Activated naive CD4-positive, alpha-beta T cell treated with anti-CD3 and anti-CD28 coated beads, Interleukin-2, amount 50 U/mL, for 16 hours (primary cell): ENCODE measurements at places on chromosomes 5 and 9.

GRCh38 chr9:136720898-136721338 lies 8.5 kb downstream of the DIPK1B start:
- no peak for DNase-seq

GRCh38 chr5:32814620-32815019 lies 103.5 kb downstream of the NPR3 start:
- DNase-seq = no peak

DNA sequence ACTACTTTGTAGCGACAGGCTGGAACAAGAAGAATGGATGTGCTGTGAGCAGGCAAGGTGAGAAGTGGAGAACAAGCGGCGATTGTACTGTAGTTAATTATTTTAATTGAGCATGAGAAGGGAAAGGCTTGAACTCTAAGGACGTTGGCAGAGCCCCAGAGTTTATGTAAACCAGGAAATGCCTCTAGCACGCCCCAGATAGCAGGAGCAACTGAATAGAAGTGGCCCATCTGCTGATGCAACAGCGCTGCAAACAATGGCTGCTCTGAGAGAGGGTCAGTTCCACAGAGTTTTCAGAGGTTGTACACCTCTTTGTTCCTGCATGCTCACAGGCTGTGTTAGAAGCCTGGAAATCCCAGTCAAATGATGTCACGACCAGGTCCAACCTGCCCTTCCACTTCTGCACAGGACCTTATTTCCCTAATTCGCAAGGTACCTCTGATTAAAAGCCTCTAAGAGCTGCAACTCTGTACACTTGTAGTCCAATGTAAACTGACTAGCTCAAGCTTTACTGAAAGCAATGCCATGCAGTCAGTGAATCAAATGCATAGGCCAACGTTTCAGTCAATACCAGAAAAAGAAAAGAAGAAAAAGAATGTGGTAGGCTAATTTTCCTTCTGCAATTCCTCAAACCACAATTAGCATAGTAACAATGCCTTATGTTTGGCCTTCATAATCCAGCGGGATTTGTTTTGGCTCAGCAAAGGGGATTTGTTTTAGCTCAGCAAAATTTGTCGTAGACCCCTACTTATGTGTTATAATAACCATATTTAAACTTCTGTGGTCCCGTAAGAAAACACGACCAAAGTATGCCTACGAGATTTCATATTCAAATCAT lies 119.6 kb upstream of the RETREG1 start:
- no peak for DNase-seq

DNA sequence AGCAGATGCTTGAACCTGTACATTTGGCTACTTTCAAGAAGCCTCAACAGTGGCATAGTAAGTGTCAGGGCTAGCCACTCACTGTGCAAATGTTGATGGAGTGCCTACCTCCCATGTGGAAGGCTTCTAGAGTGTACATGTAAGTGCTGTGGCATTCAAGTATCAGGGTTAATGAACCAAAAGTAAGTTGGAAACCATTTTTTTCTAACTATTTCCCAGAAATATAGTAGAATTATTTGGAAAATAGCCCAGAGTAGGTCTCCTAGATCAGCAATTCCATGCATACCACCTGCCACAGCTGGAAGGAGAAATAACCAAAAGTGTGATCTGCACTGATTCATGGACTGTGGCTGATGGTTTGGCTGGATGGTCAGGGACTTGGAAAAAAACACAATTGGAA lies 53.3 kb downstream of the FOXD1 start:
- no peak for DNase-seq

GRCh38 chr9:87535817-87536539 lies 38.3 kb downstream of the DAPK1 start:
- no peak for DNase-seq

- DNase-seq = no peak
Measured at GRCh38 chr9:105275938-105276337, 31.5 kb downstream of the SLC44A1 start.

DNA sequence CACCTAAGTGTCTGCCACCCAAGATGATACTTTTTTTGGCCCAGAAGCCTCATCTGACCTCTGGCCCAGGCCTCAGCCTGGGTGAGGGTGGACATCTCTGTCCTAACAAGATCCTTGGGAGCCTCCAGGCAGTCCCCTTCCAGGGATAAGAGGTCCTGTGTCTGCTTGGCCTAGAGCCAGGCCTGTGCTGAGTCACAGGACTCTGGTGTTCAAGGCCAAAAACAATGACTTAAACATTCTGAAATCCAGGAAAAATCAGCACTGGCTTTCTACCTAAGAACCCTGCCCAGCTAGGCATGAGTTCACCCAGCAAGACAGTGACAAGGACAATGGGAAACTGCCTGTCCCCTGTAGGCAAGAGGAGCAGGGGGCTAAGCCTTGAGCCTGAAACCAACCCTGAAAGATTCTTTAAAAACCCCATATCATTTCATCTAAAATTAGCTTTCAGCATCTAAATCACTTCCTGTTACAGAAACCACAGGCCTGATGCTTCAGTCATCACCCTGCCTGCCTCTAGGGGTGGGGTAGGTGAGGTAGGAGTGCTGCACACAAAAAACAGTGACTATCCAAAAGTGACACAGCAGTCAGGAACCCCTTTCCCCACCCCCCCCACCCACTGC lies 29.9 kb downstream of the CSF2 start:
- peak; percentile 70 for DNase-seq

DNA sequence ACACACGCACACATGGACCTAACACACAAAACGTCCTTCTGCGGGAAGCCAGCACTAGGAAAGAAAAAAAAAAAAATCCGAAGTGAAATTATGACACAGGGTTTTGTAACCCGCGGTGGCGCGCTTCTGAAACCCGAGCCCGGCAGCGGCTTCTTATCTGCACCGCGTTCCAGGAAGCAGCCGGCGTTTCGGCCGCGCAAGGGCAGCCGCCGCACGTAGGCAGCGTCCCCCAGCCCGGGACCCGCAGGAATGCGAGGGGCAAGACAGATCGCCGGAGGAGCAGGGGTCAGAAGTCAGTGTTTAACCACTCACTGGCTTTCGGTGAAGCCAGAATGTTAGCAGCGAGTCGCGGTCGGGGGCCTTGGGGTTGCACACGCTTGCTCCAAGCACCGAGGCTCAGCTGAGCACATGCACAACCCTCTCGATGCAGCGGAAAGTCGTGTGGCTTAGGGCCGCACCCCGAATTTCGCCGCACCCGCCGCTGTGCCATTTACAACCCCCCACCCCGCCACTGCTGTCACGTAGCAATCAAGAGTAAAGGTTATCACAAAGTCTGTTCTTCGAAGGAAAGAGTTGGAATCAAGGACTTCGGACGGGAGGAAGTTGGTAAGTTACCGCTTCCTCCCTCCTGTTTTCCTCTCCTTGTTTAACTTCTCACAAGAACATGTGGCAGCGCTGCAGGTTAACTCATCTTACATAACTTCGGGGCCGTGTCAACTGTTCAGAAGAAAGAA lies 167.9 kb downstream of the AUH start:
- DNase-seq = peak; percentile 78

GRCh38 chr5:170338933-170339779 lies 41.6 kb upstream of the LCP2 start:
- peak; percentile 61 for DNase-seq
